Coronary artery (tissue), 2 donors: ENCODE measurements at places on chromosomes 6 and 20.

DNA sequence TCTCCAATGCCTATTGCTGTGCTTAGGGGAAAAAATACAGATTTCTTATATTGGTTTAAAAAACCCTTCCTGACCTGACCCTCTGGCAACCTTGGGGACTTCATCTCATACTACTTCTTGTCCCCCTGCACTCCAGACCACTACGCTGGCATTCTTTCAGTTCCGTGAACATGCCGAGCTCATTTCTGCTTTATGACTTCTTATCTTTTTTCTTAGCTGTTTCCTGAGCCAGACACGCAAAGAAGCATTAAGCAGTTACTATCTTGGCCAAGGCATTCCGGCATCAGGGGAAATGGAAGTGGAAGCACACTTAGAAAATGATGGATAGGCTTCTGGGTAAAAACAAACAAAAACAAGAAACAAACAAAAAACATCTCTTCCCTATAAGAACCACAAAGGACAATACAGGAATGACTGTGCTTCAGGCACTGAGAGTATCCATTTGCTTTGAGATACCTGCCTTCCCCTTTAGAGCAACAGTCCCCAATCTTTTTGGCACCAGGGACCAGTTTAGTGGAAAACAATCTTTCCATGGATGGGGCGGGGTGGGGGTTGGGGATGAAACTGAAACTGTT is 4.4 kb upstream of the CCDC28A start:
- no peak for DNase-seq

- no peak for DNase-seq
These were observed 7.4 kb downstream of the GMEB2 start for GRCh38 chr20:63619505-63619904.

DNA sequence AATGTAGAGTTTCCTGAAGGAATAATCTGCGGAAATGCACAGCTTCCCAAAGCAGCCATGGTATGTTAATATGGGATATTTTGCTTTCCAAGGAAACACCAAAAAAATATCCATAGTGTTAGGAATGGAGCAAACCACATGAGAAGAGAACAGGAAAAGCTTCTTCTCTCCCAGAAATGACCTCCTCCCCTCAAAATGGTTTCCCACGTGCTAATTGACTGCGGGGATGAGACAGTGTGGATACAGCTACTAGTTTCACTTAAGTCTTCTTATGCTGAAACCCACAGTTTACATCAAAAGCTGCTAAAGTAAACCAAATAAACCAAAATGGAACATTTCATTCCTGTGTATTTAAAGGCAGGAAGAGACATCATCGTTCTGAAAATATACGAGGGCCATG is 69.4 kb downstream of the FYN start:
- no peak for DNase-seq

DNA sequence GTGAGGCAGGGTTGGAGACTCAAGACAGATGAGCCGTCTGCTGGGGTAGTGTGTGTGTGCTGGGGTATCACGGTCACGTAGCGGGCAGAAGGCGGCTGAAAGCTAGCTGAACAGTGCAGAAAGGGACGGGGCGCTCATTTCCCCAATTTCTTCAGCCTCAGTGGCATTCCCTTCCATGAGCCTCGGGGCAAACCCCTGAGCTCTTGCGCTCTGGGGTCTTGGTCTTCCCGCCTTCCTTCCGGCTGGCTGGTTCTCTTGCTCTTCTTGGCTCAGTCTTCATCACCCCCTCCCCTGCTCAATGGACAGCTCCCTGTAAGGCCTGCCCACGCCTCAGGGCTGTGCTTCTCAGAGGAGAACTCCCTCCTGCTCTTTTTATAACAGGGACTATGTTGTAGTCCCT is 15.5 kb upstream of the TMEM181 start:
- DNase-seq, result no peak

- DNase-seq, result no peak
These were observed 92.5 kb upstream of the AKAP12 start for GRCh38 chr6:151147118-151147832.

DNA sequence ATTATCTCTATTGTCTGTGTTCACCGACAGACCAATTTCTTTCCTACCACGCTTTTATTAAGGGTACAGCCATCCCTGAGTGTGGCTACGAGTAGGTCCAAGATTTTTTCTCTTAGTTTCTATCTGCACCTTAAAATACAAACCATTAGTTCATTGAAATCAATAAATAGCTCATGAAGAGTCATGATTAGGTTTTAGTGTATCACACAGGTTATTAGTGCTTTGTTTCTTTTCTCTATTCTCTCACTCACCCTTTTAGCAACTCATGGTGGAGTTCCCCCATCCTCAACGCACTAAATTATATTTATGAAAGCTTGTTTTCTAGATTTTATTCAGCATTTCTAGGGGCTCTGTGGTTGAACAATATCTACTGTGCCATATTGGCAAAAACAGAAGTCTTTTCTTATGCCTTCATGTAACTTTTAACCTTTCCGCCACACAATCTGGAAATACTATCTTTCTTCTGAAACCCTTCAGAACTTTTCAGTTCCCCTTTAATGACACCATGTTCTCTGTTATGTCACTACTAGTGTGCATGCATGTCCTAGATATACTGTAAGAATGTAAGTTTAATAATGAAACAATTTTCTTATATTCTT is 128.2 kb upstream of the LAMA2 start:
- no peak for DNase-seq

- no peak for DNase-seq
These were observed 648.5 kb downstream of the TFAP2A start for GRCh38 chr6:9766240-9766915.

DNA sequence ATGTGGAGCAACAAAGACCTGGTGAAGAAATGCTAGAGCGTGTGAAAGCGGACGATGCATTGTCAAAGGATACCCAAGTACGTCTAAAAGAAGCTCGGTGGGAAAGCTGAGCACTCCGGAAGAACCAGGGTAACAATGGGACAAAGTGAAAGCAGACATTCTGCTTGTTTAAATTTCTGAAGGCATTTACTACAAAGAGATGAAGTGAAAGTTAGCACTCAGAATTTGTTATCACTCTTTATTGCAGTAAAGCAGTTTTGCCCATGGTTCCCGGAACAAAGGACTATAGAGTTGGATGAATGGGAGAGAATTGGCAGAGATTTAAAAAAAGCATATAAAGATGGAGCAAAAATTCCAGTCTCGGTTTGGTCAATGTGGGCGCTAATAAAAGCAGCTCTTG is 12.8 kb upstream of the IRAK1BP1 start:
- no peak for DNase-seq

DNA sequence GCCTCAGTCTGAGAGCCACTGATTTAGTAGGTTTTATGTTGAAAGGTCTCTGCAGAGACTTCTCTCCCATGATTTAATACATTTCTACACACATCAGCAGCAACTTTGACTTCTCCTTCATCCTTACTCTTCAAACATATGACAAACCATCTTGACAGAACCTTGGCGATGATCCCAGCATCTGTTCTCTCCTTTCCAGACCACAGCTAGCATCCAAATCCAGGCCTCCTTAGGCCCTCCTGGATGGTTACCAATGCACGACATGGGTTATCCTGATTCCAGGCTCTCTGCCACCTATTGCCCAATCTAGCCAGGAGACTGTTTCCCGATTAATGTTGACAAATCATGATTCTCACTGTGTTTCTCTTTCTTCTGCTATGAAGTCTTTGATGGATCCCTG is 16.8 kb downstream of the LAMA4 start:
- DNase-seq, result no peak

DNA sequence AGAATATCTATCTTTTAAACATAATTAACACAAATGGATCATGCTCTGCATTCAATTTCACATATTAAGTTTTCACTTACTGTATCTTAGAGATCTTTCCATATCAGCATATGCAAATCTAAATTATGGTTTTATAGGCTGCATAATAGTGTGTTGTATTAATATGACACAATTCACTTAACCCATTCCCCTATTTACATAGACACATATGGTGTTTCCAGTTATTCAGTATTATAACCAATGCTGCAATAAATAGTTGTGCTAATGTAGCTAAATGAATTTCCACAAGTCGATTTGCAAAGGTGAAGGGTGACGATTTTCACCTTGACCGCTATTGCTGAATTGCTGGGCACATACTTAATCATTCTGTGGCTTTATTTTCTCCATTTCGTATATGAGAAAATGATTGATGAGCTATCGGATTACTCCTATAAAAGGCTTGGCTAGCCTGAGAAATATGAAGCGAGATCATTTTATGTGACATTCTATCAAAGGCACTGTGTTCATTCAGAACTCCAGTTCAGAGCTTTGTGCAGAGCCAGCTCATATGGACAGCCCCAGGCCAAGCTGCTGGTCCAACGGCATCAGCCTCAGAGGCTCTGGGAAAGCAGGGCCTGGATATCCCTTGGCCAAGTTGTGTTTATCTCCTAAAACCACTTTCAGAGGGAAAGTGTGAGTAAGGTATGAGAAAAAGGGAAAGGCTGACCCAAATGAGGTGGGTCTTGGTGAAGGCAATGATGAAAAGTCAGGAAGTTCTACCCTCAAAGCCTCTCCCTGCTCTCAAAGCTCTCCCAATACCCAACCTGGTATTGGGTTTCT is 50.8 kb downstream of the GFOD1 start:
- peak; percentile 12 for DNase-seq

GRCh38 chr20:58023346-58023745 is 205.1 kb downstream of the ANKRD60 start:
- DNase-seq, result peak; percentile 54

DNA sequence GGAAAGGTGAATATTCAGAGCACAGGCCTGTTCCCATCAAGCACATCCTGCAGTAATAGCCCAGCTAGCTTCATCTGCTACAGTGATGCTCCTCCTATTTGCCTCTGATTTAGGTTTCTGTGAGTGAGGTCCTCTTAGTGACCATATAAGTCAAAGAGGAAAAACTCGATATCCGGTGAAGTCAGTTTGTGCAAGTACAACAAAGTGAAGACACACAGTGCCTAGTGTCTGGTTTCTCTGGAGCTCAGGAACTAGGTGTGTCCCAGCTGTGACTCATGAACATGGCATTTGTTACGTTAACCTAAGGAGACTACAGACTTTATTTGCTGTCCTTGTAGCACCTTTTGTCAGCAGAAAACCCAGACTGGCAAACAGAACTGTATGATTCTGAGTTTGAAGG is 33.9 kb downstream of the EDN1 start:
- DNase-seq, result no peak

DNA sequence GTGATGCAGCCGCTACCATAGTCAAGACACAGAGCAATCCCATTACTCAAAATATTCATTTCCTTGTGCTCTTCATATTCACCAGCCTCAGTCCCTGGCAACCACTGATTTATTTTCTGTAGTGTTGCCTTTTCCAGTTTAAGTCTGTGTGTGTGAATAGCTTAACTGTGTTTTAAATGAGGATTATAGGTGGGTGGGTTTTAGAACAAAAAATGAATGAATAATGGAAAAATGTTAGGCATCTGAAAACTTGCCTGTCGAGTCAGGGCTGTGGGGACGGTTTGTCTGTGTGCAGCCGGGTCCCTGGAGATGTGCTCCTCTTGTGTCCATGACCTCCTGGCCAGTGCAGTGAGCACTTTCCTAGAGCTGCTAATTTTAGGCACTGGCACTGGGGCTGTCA is 27.1 kb downstream of the BANF2 start:
- DNase-seq, result no peak

DNA sequence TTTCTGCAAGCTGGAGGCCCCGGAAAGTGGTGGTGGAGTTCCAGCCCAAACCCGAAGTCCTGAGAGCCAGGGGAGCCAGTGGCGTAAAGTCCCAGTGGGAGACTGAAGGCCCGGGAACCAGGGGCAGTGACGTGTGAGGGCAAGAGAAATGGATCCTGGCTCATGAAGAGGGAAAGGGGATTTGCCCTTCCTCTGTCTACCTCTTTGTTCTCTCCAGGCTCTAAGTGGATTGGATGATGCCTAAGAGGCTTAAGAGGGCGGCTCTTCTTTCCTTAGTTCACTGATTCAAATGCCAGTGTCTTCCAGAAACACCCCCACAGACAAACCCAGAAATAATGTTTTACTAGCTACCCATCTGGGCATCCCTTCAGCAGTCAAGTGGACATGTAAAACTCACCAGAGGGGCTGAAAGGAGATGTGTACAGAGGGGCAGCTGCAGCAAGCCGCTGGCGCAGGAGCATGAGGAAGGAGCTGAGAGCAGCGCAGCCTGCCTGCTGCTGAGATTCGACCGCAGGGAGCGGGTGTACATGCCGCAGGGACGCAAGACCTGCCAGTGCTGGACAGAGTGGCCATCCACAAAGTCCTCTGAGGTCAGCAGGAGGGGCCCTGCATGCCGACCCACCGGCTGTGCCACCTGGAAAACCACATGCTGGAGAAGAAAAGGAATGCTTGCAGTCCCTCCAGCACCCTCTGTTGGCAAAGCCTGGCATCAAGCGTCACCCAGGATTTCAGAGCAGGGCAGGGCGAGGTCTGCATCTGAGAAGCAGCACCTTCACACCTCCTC is 29.5 kb downstream of the CDYL start:
- DNase-seq, result no peak

DNA sequence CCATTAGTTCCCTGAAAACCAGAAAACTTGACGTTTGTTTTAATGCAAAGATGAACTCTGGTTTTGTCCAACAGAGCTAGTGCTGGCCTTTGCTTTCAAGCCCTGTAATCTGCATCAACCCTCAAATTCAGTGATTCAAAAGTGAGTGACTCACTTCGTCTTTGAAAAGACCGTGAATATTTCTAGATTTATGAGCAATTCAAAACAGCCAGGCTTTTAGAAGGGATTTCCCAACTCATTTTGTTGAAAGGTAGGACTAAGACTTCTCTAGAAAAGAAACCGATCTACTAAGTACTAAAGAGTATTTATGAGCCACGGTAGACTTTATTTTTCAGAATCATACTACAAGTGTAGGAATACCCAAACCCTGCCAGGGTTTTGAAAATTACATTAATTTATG is 121.5 kb downstream of the UST start:
- DNase-seq, result no peak

DNA sequence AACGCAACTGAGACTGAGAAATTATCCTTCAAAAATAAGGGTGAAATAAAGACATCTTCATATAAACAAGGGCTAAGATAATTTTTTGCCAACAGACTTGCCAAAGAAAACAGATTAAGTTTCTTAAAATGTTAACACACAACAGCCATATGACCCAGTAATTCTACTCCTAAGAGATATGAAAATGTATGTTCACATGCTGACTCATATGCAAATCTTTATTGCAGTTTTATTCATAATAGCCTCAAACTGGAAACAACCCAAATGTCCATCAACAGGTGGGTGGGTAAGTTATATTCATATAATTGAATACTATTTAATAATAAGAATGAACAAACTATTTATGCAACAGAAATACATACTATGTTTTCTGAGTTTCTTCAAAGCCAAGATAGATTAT is 140.1 kb downstream of the REV3L start:
- DNase-seq, result no peak

- no peak for DNase-seq
These were observed 923.7 kb downstream of the TBC1D32 start for GRCh38 chr6:120410586-120410985.

- no peak for DNase-seq
These were observed 19.7 kb downstream of the PROCR start for GRCh38 chr20:35191419-35192117.

GRCh38 chr6:108582618-108583017 is 21.9 kb downstream of the FOXO3 start:
- no peak for DNase-seq
